ENCODE measurements at places on chromosomes 1 and 21.

DNA sequence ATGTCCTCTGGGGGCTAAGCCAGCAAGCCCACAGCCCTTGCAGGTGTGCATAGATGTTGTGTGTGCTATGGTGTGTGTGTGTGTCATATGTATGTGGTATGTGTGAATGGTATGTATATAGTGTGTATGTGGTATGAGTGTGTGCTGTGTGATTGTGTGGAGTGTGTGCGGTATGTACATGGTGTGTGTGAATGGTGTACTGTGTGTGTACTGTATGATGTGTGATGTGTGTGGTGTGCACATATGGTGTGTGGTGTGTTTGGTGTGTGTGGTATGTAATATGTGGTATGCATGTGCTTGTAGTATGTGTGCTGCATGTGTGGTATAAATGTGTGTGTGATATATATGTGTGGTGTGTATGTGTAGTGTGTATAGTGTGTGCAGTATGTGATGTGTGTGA, 107.0 kb downstream of the CAPN8 start:
- no peak for DNase-seq

DNA sequence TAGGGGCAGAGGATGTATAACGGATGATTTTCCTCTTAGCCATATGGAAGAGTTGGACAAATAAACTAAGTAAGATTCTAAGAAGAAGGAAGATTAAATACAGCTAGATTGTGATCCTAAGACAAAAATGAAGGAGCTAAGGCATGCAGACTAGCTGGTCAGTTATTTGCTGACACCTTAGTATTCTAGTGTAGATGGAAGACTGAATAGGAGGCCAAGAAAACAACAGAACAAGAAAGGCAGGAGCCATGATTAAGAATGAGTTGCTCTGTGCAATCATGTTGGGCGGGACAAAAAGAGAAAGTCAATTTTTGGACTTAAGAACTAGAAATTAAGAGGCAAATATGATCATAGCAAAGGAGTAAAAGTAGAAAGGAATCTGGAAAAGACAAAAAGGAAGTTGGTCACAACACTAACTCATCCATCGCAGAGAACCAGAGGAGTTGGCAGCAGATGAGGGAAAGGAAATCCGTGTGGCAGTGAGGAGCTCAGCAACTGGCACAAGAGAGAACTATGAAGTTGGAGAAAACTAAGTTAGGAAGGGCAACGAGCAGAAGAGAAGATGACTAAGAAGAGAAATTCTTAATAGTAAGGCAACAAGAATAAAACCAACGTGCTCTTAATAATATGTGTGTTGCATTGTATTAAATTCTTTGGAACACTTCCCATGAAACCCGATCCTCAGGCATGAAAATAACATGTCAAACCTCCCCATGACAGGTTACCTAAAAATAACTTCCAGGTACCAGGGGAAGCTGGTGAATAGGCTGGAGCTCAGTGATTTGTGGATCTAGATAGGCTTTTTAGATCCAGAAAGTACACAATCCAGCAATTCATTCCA, 234.4 kb downstream of the LTN1 start:
- no peak for DNase-seq

GRCh38 chr21:38358098-38358497, 101.3 kb downstream of the KCNJ15 start:
- no peak for DNase-seq

GRCh38 chr21:42750737-42751530, 97.5 kb downstream of the PDE9A start:
- DNase-seq, result no peak

GRCh38 chr1:85681087-85681486, 27.1 kb downstream of the ZNHIT6 start:
- DNase-seq, result no peak

- no peak for DNase-seq
Measured at GRCh38 chr1:48610628-48611542, 138.9 kb upstream of the SPATA6 start.

DNA sequence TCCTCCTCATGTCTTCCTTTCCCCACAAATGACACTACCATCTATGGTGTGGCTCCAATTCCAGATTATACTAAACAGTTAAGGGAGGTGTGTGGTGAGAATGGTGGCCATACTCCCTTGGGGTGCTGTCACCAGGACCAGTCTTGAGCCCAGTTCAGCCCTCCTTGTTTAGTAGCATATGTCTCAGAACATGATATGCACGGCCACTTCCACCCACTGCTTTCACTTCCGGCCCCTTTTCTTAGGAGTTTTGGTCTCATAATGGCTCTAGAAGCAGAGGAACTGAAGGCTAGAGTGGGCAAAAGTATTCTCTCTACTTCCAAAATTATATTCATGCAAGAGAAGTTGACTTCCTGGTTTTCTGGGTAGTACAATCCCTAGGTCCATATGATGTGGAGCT, 45.3 kb upstream of the CACNA1E start:
- DNase-seq, result no peak

DNA sequence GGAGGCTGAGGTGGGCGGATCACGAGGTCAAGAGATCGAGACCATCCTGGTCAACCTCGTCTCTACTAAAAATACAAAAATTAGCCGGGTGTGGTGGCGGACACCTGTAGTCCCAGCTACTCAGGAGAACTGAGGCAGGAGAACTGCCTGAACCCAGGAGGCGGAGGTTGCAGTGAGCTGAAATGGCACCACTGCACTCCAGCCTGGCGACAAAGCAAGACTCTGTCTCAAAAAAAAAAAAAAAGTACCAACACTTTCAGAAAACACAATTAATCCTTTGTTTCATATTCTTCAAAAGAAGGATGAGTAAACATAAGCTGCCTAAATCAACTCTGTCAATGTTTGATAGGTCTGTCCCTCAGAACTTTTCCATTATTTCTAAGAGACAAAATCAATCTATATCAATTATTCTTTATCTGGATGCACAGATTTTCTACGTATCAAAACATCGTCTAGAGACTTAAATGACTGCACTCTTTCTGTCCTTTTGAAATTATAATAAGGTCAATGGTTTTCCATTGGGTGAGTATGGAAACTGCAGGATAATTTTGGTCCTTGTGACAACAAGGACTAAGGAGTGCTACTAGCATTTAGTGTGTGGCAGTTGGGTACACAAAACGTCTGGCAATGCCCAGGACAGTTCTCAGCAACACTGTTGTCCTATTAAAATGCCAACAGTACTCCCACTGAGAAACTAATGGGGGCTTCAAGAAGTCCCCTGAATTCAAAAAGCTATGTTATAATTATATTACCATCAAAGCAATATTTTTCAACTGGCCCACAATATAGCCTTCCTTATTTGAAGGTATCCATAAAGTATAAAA, 40.7 kb downstream of the LPGAT1 start:
- no peak for DNase-seq

Data from memory B cell (primary cell).